ENCODE measurements at places on chromosomes 5 and 9.

DNA sequence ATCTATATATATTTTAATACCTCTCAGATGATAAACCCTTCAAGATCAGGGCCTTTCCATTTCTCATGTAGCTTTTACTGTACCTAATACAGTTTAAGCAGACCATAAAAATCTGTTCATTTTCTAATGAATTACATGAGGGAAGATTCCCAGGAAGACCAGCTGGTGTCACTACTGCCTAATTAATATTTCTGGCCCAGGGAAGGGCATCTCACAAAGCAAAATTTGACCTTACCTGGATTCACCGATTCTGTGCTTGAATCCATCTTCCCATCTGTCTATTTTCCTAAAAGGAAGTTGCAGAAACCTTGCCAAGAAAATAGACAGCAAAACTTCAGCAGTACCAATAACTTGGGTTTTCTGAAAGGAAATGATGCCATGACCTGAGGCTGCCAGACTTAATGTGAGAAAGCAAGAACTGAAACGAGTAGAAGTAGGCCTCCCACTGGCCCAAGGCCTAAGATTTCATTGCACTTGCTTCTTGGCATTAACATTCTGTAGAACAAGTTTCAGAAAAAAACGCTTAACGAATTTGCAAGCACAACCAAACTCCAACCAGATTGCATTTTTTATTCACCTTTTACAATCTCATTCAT lies 83.0 kb upstream of the GLIS3 start:
- no peak for DNase-seq

GRCh38 chr5:121841892-121842291 lies 9.8 kb upstream of the FTMT start:
- DNase-seq: no peak

DNA sequence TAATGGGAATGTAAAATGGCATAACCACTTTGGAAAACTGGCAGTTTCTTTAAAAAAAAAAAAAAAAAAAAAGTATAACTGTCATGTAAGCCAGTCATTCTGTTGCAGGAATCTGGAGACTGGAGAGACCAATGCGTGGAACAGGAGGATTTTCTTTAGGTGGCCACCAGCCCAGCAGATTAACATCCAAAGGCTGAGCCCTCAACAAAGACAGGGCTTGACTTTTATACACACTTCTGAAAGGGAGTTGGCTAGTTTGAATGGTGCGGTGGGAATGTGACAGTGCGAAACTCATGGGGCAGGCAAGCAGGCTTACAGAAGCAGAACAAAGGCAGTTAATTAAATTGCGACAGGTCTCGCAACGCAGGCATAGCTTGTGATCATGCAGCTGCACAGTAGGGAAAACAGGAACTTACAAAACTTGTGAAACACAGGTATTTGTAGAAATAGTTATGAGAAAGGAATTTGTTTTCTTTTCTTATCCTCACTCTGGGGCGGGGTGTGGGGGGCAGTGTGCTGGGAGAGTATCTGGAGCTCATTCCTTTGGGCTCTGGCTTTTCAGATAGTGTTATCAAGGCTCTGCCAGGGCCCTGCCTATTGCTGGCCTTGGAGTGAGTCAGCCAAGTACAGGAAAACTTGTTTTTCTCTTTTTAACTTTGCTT lies 12.0 kb downstream of the UIMC1 start:
- no peak for DNase-seq

GRCh38 chr5:157976429-157976828 lies 117.5 kb upstream of the CLINT1 start:
- no peak for DNase-seq

- DNase-seq: no peak
These were observed 13.5 kb downstream of the DUSP1 start for GRCh38 chr5:172757394-172758010.
